ENCODE measurements at places on chromosomes 7 and 10.

- no peak for DNase-seq
Observed at GRCh38 chr10:110876000-110876399, 4.3 kb downstream of the PDCD4 start.

GRCh38 chr10:125627646-125628045 lies 55.3 kb downstream of the TEX36 start:
- no peak for DNase-seq

DNA sequence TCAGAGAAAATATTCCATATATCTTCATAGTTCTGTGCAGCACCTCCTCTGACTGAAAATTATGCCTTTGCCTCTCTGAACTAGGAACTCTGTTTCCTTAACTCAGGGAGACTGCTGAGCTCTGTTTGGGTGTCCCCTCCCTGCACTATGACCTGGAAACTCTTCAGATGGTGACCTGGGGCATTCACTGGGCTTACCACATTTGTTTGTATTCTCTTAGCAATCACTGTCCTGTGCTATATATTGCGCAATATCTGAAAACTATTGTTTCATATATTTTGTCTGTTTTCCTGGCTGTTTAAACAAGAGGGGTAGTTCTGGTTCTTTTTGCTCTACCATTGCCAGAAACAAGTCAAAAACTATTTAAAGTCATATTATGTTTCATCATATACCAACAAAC lies 181.8 kb upstream of the KIAA1217 start:
- no peak for DNase-seq

DNA sequence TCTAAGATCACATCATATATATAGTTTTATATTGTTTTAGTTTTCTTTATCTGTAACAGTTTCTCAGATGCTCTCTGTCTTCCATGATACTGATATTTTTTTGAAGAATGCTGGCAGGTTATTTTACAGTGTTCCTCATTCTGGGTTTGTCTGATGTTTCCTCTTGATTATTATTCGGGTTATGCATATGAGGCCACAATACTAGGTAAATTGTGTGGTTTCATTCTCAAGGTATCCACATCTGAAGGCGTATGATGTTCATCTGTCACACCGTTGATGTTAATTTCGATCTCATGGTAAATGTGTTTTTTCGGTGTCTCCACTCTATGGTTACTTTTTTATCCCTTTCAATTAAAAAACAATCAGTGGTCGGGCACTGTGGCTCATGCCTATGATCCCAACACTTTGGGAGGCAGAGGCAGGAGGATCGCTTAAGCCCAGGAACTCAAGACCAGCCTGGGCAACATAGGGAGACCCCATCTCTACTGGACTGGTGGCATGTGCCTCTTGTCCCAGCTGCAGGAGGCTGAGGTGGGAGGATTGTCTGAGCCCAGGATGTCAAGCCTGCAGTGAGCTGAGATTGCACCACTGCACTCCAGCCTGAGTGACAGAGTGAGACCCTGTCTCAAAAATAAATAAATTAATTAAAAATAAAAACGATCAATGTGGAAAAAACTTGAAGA lies 108.9 kb downstream of the TPST1 start:
- no peak for DNase-seq

DNA sequence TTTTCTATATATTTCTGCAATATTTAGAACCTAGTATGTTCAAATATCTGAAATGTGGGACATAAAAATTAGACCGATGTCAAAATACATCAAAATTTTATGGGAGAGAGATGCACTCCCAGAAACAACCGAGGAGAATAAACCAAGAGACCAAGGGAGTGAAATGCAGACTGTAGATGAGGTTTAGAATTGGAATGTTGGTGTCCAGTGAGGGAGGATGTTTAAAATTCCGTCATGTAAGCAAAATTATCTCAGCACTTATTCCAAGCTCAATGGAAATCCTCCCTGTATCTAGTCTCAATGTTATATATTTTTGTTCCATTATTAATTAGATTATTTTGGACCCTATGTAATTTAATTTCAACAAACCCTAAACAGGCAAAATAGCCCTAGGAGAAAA lies 61.9 kb upstream of the MAGI2 start:
- DNase-seq: no peak

Measured in activated T-cell treated with anti-CD3 and anti-CD28 coated beads, Interleukin-2, amount 50 U/mL, for 1 hour (primary cell).